ENCODE measurements at places on chromosomes 12 and 14.

DNA sequence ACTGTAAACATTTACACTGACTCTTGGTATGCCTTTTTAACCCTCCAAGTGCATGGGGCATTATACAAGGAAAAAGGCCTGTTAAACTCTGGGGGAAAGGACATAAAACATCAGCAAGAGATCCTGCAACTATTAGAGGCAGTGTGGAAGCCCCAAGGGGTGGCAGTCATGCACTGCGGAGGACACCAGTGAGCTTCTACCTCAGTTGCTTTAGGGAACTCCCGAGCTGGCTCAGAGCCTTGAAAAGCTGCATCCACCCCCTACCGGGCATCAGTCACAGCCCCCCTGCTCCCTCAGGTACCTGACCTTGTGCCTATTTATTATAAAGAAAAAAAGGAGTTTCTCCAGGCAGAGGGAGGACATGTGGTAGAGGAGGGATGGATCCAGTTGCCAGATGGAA is 695.6 kb upstream of the LMO3 start:
- DNase-seq = no peak

DNA sequence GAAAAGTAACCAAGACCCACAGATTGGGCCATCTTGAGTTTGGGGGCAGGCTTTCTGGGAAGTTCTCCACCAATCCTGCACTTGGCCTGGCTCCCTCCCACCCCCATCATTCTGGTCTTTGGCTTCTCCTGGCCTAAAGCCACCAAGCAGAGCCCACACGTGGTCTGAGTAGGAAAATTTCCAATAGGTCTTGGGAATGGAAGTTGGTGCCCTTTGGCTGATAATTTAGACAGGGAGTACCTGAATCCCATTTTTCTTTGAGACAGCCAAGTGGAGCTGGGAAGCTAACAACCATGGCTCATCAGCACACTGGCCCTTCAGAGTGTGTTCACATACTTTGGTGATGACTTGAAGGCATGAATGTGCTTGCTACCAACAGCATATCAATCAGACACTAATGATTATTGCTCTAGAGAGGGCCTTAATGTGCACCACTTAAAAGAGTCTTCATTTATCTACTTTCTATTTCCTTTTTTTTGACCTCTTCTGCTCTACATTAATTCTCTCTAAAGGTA is 156.0 kb downstream of the EGLN3 start:
- no peak for DNase-seq

GRCh38 chr14:85532374-85533022 is 2.6 kb downstream of the FLRT2 start:
- DNase-seq = no peak

- no peak for DNase-seq
These were observed 217.2 kb downstream of the NOVA1 start for GRCh38 chr14:26380637-26381036.

GRCh38 chr12:93311827-93312226 is 65.9 kb upstream of the NUDT4 start:
- no peak for DNase-seq

DNA sequence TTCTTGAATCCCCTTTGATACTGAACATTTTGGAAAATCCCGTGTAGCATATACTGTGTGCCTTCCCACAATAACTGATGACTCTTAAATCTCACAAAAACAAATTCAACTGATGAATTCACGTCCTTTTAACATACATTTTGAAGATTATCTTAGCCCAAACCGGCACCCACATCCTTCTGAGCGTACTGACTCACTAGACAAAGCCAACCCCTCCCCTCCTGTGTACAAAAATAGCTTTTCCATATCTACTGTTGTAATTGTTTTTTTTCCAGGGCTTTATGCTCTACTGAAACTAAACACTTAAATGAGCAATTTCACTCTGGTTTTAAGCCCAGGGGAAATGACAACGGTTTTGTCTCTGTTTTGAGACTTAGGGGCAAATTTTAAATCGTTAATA is 109.4 kb upstream of the ATF7IP start:
- no peak for DNase-seq

DNA sequence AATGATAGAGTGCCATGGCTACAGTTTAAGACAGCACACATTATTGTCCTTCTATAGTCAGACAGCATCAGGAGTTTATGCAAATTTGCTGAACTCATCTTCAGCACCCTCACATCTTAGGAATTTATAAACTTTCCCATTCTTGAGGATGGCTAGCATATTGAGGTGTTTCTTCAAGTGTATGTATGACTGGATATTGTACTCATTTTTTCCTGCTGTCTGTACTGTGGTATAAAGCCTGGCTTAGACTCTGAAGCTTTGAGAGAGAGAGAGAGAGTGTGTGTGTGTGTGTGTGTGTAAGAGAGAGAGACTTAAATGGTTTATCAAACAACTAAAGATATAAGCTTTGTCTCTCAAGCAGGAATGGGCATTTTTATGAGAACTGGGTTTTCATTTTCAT is 161.6 kb downstream of the PIK3C2G start:
- DNase-seq = no peak

- DNase-seq = no peak
These were observed 92.4 kb downstream of the SPTSSA start for GRCh38 chr14:34369648-34370030.

DNA sequence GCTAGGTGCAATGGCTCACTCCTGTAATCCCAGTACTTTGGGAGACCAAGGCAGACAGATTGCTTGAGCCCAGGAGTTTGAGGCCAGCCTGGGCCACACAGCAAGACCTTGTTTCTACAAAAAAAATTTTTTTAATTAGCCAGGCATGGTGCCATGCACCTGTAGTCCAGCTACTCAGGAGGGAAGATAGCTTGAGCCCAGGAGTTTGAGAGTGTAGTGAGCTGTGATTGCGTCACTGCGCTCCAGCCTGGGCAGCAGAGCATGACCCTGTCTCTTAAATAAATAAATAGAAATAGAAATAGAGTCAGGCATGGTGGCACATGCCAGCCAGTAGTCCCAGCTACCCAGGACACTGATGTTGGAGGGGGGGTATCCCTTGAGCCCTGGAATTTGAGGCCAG is 36.7 kb upstream of the CLIP1 start:
- DNase-seq = no peak

- peak; percentile 10 for DNase-seq
These were observed 400.9 kb downstream of the SNAPC1 start for GRCh38 chr14:62162998-62163589.

DNA sequence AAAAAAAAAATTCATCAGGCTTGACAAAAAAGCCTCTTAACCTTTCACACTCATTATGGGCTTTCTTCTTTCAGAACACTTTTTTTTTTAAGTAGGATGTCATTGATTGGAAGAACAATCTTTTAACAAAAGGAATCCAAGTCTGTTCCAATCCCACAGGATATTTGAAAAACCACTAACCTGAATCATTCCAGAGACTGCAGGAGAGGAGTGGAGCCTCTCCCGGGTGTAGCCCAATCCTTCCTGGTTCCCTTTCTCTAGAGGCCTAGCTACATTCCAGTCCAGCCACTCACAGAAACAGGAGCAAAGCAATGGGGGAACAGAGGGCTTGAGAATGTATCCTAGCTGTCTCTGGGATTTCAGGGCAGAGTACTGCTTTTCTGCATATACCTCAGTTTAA is 4.3 kb downstream of the MFAP5 start:
- DNase-seq = no peak

DNA sequence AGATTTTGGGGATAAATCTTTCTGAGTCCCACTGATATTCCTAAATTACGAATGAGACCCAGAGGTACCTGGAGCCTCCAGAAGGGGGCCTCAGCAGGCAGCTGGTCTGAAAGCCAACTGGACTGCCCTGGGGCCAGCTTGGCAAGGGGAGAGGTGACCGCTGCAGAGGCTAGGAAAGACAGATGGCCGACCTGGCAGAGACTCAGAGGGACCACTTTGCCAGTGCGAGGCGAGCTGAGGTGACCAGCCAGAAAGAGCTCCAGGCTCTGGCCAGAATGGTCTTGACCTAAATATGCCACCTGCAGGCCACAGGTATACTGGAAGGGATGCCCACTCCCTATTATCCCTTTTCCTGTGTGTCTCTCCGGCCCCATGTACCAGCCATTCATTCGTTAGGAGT is 256.8 kb upstream of the GARIN6 start:
- DNase-seq = no peak

GRCh38 chr12:129877411-129877810 is 26.4 kb downstream of the TMEM132D start:
- DNase-seq = no peak

DNA sequence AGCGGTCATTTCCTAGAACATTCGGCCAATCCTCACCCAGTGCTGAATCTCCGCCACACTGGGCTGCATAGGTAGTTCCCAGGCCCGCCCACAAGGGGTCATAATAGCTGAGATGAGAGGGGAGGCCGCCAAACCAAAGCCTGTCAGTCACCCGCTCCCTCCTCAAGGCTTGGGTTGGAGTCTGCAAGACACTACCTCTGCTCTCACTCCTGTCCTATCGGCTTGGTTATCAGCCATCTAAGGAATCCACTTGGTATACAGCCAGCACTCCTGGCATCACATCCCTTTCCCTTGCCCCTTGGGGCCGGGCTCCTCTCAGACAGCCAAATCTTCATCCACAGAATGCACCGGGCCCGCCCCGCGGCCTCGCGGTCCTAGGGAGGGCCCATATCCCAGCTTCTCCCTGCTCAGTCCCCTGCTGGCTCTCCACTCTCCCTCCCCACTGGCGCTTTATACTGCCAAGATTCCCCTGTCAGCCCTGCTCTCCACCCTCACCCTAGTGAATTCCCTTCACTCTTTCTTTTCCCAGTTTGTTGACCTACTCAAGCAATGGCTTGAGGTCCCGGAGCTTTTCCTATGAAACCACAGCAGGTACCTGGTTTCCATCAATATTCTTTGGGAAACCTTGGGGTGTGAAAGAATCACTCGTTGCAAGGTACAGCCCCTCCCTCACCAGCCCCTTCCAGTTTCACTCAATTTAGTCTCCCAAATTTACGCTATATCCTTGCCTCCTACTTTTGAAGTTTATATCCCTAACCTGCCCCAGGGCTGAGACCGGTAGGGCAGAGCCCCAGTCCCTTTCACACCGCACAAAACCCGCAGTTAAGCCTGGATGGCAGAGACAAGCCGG is 1.4 kb downstream of the IFFO1 start:
- DNase-seq = peak; percentile 72
